Osteocyte (in vitro differentiated cells): ENCODE measurements at places on chromosomes 3 and 15. TPM values are rescaled to one million over a fixed set of nuclear protein-coding genes. Genes with fewer than 3 reads are reported as not detected.

GRCh38 chr3:136353461-136353860 lies 103.3 kb downstream of the PCCB start:
- no peaks in the 10 kb centered on the region for H3K27me3 ChIP-seq
- peaks cover 13% of the 10 kb centered on the region for H3K4me1 ChIP-seq
- H3K27ac ChIP-seq, result no peak overlapping the region
- no peak for DNase-seq
- no peak overlapping the region for H3K4me3 ChIP-seq
- H3K36me3 ChIP-seq, result peaks cover 25% of the 10 kb centered on the region

GRCh38 chr3:53716998-53717397 lies 129.2 kb downstream of the CHDH start:
- H3K4me1 ChIP-seq, result no peaks in the 10 kb centered on the region
- H3K36me3 ChIP-seq, result no peaks in the 10 kb centered on the region
- no peak overlapping the region for H3K27ac ChIP-seq

ABI3BP gene
- 157 and 175 TPM in 2 replicates for total RNA-seq

DNA sequence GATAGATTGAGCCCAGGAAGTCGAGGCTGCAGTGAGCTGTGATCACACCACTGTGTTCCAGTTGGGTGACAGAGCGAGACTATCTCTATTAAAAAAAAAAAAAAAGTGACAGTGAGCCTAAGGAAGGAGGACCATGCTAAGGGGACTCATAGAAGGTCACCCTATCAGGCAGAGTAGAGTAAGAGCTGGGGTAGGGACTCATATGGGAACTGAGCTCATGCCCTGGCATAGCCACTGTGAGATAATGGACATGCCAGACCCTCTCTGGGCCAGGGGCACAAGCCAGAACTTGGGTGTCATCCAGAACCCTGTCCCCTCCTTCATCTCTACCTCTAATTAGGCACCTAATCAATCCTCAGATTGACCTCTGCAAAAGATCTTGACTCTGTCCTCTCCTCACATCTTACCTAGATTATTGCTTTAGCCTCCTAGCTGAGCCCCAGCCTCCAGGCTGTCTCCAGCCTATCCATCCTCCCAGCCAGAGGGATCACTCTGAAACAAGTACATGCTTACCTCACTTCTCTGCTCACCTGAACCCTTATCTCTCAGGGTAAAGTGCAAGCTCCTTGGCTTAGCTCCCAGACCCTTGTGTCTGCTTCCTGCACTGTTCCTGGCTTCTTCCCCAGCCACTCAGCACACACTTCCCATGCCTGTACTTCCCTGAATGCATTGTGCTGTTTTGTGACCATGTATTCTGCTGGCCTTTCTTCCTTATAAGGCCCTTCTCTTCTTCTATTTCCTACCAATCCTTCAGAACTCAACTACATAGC lies 76.4 kb downstream of the DAPK2 start:
- no peak overlapping the region for H3K4me3 ChIP-seq
- peaks cover 14% of the 10 kb centered on the region for H3K36me3 ChIP-seq
- H3K27me3 ChIP-seq, result no peaks in the 10 kb centered on the region
- H3K4me1 ChIP-seq, result peaks cover 22% of the 10 kb centered on the region

DNA sequence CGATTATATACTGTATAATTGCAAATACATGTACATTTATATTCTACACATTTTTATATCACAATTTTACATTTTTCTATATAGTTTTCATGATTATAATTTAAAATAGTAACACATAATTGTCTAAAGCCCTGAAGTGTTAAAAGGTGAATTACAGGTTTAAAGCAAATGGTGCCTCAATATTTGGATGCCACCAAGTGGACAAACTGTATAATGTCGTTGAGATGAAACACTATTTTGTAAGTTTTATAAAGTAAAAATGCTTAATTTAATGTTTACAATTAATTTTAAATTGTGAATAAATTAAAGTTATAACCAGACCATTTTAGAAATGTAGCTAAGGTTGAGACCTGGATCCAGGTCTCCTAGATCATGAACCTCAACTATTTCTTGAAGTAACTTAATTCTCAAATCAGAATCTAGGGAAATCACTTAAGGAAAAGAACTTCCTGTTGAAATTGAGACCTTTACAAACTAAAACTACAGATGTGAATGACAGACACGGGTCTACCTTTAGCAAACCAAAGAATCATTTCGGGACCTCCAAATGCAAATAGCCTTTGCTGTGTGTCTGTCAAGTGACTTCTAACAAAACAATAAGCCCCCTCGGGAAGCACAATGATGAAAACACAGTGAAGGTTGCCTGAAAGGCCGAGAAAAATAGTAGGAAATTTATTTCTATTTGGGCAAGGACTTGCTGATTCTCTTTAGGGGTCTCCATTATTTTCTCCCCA lies 37.8 kb downstream of the EHHADH start:
- H3K27me3 ChIP-seq, result peaks cover 3% of the 10 kb centered on the region
- peak overlapping the region; percentile 42 for H3K27ac ChIP-seq
- H3K4me3 ChIP-seq, result peak overlapping the region; percentile 59
- peaks cover 9% of the 10 kb centered on the region for H3K4me1 ChIP-seq
- no peak for DNase-seq

CGNL1 gene
- total RNA-seq, result 5.5 and 6.2 TPM in 2 replicates

GRCh38 chr15:80832686-80833085 lies 53.5 kb downstream of the CEMIP start:
- peak overlapping the region; percentile 23 for H3K27ac ChIP-seq
- H3K4me1 ChIP-seq, result peaks cover 70% of the 10 kb centered on the region
- H3K36me3 ChIP-seq, result peaks cover 79% of the 10 kb centered on the region
- DNase-seq, result no peak
- H3K4me3 ChIP-seq, result no peak overlapping the region
